ENCODE measurements at places on chromosomes 5 and 9.

GRCh38 chr5:160211352-160211751 lies 18.0 kb upstream of the FABP6 start:
- DNase-seq, result no peak

DNA sequence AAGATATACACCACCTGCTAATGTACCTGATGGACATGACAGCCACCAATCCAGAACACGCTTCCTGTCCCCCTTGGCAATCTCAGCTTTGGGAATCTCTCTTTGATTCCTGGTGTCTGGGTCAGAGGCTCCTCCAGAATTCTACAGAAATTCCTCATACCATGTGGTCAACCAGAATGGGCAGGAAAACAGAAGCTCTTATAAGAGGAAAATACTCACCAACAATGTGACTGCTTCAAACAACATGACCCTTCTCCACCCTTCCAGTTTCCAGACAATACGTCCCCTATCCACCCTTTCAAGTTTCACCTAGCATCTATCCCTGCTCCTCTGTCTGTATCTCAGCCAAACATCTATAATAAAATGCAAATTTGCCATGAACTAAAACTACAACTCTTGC lies 247.2 kb downstream of the DENND1A start:
- no peak for DNase-seq

DNA sequence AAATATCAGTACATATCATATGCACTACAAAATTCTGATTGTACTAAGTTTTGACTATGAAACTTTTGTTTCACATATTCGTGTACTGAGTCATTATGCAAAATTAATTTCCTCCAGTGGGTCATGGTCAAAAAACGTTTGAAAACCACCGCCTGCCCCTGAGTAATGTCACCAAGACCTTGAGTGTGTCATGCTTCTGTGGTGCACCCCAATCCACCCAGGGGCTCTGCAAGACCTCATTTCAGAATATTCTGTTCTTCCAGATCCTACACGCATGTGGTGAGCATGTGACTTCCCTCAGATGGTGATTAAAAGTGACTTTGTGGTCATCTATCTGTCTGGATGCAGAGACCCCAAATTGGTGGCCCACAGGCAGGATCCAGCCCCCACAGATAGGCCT lies 31.0 kb downstream of the ABLIM3 start:
- peak; percentile 13 for DNase-seq

- no peak for DNase-seq
Observed at GRCh38 chr5:109412981-109413402, 3.2 kb upstream of the PJA2 start.

DNA sequence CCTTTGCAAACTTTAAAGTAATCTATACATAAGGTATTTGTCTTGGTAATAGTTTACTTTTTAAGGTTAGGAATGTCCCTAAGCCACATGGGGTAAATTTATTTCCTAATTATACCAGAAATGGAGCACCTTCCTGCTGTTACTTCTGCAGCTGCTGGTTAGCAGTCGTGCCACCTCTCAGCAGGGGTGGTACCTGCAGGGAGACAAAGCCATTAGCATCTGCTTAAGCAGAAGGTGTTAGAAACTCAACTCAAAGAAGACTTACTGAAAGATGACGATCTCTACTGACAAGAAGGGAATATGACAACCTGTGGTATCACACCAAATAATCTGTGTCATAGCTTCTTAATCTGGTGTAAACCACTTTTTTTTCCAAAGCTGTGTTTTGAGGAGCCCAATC lies 173.7 kb downstream of the BRINP1 start:
- no peak for DNase-seq

DNA sequence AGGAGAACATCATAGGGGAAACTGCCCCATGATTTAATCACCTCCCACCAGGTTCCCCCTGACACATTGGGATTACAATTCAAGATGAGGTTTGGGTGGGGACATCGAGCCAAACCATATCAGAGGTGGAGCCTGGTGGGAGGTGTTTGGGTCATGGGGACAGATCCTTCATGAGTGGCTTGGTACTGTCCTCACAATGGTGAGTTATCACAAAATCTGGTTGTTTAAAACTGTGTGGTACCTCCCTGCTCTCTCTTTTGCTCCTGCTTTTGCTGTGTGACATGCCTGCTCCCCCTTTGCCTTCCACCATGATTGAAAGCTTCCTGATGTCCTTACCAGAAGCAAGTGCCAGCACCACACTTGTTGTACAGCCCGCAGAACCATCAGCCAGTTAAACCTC lies 16.2 kb upstream of the ZFR start:
- DNase-seq, result no peak

DNA sequence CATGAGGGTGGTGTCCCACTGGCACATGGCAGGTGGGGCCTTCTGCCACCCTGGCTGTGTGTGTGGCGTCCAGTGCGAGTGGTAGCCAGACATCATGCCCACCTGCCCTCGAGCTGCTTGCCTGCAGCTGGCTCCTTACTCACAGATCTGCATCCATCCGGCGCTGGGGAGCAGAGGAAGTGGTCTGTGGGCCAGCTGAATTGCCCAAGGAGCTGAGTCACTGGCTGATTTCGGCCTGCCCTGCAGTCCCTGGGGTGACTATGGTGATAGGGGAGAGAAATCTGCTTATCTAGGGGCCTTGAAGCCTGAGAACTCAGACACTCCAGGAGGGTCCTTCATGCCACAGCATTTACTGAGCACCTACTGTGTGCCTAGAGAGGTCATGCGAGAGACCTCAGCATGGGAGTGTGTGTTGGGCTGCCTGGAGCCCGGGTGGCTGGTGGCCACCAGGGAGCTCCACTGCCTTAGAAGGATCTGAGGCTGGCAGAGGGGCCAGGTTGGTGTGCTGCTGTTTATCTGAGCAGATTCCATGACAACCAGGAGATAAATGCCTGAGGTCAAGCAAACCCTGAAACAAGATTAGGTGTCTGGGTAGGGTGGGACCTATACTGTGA lies 57.1 kb downstream of the SLC22A5 start:
- peak; percentile 99 for DNase-seq

DNA sequence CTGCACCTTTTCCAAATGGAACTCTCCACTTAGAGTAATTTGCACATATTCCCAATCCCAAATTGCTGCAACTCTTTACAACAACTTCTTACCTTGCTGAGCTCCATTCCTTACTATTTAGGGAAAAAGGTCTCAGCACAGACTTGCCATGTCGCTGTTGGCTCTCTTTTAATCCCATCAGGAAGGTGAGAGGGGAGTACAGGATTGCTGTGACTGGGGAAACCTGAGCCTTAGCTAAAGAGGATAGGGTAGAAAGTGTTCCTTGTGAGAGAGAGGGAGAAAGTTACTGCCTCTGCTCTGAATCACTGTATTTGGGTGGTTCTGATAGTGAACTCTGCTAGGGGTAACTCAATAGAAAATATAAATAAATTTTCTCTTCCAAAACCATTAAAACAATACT lies 43.7 kb upstream of the GABRA1 start:
- no peak for DNase-seq

DNA sequence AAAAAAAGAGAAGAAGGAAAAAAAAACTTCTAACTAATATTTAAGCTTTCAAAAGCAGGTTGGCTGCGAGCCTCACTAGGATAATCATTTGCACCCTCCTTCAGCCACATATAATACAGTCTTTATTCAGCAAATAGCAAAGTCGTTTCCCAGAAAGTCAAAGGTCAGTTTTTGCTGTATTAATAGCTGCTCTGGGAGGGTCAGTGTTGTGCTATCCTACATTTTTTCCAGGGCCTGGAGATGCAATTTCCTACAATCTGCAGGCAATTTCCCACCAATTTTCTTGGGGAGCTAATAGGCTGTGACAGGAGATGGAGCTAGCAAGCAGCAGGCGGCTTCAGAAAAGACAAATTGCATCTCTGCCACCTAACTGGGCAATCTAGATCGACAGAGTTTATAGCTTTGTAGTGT lies 136.8 kb downstream of the TLE1 start:
- no peak for DNase-seq

DNA sequence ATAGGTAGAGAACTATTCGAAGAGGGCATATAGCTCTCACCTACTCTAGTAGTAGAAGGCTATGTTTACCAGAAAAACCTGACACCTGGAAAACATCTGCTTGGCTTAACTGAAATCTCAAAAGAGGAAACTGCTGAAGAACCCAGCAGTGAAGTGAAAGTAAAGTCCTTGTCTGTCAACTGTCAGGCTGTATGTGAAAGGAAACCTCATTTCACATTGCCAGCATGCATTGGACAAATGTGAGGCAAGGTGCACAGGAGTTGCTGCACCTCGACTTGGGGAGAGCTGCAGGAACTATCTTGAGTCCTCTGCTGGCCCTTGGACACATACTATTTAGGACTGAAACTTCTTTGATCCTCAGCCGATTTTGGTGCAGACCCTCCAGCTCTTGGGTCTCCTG lies 53.3 kb downstream of the NREP start:
- DNase-seq, result peak; percentile 88

- DNase-seq, result peak; percentile 68
Observed at GRCh38 chr5:16842896-16843295, 93.2 kb downstream of the MYO10 start.

DNA sequence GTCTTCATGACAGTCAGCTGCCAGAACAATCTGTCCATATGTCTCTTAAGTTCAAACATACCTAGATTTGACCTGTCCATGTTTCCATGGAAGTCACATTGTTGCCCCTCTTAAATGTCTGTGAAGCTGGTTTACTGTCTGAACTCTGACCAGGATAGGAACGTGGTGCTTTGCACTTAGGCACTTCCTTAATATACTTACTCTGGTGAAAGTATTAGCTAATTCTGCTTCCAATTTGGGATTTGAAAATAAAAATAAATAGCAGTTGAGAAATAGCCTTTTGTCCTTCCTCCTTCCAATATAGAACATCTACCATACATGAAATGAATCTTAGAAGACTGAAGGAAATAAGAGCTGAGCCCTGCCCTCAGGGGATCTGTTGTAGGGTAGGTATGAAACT lies 524.5 kb upstream of the CLINT1 start:
- DNase-seq, result no peak

DNA sequence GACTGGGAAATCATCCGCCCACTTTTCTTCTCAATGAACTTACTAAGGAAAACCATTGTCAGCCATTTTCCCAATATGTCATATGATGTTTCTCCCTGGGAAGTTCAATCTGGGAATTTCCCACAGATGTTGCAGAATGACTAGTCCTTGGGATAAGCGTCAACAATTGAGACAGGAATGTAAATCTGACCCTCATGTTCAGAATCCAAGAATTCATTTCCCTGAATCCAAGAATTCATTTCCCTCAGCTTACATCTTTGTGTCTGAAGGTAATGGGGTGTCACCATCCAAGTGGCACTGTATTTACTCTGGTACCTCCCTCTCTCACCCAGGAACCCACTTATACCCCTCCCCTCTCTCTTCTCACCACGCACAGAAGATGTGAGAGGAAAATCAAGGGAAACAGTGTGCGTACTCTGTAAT lies 7.4 kb downstream of the KLF9 start:
- DNase-seq, result no peak

DNA sequence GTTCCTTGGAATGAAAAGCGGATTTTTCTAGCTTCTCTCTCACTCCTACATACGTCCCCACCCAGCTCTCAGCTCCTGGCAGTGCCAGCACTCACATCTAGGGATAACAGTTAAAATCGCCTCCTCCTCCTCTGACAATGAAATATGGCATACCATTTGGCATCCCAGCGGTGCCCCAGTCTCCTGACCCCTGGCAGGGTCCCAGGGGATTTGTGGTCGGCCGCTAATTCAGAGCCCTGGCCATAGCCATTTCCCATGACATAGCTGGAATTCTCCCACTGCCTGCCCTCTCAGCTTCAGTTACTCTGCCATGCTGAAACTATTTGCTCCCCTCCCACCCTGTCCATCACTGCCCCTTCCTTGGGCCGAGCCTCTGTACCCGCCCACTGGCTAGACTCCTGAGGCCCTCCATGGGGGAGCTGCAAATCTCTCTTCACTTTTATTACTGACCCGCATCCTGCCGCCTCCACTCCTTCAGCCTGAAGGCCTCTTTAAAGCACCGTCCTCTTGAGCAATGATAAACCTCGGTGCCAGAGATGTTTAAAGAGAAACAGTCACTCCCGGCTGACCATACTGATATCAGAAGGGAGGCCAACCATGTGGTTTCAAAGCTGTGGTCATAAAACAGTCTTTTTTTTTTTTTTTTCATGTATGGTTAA lies 139.8 kb downstream of the SLIT3 start:
- DNase-seq, result no peak

- no peak for DNase-seq
Observed at GRCh38 chr5:111935009-111935408, 178.0 kb upstream of the NREP start.

GRCh38 chr5:59516161-59516560 lies 377.4 kb downstream of the PDE4D start:
- DNase-seq, result no peak

- no peak for DNase-seq
Observed at GRCh38 chr5:63960646-63961045, 1.6 kb downstream of the HTR1A start.

DNA sequence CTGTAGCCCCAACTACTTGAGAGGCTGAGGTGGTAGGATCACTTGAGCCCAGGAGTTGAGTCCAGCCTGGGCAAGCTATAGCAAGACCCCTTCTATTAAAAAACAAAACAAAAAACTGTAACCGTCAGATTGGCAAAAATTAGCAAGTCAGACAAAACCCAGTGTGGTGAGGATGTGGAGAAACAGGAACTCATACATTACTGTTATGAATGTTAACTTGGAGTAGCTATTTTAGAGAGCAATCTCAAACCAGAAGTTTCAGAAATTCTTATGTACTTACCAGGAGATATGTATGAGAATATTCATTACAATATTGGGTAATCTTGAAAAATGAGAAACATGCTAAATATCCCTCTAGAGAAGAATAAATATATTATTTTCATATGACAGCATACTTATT lies 120.3 kb downstream of the INVS start:
- DNase-seq, result no peak

GRCh38 chr5:131928957-131929356 lies 16.5 kb downstream of the MEIKIN start:
- no peak for DNase-seq

DNA sequence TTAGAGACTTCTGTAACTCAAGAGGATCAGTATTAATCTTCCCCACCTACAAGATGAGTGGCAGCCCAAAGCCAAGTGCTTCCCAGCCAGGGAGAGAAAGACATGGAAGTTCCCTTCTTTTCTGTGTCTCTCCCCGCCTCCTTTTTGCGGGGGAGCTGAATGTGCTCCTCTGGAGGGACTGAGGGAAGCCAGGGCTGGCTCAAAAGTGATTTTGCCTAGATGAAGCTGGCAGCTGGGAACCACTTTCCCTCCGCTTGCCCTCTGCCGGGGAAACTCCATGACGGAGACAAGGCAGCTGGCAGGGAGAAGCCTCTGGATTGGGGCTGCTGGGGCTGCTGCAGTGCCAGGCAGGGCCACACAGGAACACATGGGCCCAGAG lies 24.4 kb downstream of the EGR1 start:
- no peak for DNase-seq

DNA sequence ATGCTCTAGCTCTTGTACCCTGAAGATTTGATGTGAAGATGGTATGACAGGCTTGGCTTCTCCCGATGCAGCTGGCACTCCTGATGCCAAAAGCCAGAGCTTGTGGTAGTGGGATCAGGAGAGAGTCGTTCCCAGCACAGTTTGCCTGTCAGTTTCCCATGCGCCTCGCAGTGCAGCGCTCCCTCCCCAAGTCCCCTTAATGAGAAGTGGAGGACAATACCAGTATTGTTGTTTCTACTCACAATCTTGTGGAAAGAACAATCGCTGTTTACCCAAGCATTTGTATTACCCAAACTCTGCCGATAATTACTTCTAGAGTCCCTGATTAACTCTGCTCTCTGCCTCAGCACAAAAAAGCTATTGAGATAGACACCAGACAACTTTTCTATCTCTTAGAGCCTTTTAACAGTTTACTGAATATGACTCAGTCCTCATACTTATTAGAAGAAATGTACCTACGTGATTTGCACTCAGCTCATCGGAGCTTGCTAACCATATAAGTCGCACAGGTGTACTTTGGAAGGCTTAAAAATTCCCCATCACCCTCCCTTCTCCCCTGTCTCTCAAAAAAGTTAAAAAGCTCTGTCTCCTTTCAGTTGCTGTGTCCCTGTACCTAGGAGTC lies 283.2 kb upstream of the TMEM161B start:
- no peak for DNase-seq
